Activated gamma-delta T cell treated with anti-CD3 and anti-CD28 coated beads, Interleukin-2, amount 50 U/mL, for 16 hours (primary cell): ENCODE measurements at places on chromosomes 12 and 14.

- no peak for DNase-seq
These were observed 9.6 kb upstream of the RNASE1 start for GRCh38 chr14:20811986-20812975.

DNA sequence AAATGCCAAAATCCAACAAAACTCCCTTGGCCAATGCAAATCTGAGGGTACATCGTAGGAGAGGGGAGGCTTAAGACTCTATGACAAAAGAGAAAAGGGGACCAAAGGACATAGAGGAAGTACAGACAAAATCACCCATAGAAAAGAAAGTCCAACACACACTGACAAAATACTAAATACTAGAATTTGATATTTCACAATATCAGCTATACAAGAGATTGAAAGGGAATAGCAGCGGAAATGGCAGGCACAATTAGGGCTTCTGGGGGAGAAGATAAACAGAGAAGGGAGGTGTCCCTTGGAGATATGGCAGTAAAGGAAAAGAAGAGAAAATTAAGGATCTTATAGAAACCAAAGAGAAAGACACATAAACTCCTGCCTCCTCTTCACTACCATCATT is 29.0 kb downstream of the ATP2B1 start:
- DNase-seq: no peak

DNA sequence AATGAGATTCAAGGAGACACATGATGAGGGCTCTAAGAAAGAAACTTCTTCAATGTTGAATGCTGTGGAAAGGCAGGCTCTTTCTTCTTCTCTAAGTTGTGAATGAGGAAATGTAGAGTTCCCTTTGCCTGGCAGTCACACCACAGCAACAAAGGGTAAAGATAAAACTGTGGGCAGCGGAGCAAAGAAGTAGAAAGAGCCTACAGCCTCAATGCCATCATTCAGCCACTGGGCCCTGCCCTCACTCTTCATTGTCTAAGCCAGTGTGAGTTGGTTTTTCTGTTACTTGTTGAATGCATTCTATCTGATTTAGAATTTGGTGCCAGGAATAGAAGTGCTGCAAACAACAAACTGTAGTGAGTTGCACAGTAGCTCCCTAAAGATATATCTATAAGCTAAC is 12.2 kb downstream of the SDR9C7 start:
- no peak for DNase-seq

DNA sequence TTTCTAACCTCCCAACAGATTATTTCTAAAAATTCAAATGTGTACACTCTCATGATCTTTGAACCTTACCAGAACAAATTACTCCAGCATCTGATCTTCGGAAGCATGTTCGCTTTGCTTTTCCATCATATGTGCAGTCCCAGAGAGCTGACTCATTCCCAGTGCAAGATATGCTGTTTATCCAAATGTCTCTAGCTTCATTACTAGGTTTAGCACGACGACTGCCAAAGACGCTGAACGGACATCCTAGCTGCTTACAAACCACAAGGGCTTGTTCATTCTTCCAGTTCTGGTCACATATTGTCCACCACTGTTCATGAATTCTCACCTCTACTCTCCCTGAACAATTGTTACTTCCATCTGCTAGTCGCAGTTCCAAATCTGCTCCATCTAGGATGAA is 40.5 kb downstream of the CD163L1 start:
- DNase-seq: no peak

DNA sequence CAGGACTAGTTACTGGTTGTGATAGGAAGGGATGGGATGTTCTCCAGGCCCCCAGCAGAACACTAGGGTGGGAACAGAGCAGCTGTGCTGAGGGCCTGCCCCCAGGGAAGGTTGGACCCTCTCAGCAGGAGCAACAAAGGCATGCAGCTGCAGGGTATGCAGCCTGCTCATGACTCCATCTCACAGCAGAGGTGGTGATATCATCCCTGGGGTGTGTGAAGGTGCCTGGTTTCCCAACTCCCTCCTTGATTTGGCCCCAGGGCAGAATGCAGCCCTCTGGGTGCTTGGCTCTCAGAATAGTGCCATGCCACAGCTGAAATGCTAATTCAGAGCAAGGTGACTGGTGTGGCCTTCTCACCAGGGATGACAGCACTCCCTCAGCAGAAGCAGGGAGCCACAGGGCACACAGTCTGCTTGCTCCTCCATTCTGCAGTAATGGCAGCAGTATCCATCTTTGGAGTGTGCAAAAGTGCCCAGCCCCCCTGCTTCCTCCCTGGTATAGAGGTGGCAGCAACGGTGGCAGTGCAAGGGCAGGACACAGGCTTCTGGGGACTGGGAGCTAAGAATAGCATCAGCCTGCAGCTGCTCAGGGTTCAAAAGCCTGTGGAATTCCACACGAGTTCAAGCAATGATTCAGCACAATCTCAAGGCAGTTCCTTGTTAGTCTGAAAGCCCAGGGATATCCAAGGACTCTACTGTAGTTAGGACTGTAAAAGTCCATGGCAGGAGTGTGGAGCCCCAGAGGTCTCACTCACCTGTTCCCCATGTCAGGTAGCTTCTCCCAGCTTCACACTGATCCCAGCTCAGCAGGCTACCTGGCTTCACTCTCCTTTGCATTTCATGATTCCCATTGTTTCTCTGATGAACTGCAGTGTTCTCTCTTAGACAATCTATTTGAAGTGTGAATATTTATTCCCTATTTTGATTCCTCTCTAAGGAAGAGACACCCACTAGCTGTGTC is 298.1 kb upstream of the FOXG1 start:
- DNase-seq: no peak

DNA sequence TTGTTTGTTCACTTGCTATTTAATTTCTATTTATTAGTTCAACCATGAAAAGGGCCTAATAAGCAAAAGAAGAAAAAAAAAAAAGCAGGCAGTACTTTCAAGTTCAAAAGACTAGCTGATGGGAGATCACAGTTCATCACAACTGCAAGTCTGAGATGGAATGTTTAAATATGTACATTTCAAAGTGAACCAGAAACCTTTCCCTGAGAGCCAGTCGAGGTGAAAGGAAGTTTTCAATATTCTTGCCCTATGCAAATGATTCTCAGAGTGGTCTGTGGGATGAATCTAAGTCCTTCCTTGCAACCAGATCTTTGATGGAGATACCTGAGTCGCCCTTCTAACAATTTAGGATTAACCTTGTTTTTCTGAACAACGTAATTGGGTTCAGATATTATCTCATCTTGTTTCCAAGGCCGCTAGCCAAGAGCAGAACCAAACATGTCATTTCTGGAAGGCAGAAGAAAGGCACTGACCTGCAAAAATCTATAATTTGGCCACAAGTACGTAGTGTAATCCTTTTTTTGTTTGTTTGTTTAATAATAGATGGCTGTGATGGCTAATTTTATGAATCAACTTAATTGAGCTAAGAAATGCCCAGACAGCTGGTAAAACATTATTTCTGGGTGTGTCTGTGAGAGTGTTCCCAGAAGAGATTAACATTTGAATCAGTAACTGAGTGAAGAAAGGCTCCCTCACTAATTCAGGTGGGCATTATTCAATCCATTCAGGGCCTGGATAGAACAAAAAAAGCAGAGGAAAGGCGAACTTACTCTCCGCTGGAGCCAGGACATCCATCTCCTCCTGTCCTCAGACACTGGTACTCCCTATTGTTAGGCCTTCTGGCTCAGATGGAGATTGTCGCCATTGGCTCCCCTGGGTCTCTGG is 171.1 kb upstream of the TMPO start:
- DNase-seq: no peak

GRCh38 chr14:77151245-77151644 is 9.7 kb upstream of the ZDHHC22 start:
- no peak for DNase-seq

DNA sequence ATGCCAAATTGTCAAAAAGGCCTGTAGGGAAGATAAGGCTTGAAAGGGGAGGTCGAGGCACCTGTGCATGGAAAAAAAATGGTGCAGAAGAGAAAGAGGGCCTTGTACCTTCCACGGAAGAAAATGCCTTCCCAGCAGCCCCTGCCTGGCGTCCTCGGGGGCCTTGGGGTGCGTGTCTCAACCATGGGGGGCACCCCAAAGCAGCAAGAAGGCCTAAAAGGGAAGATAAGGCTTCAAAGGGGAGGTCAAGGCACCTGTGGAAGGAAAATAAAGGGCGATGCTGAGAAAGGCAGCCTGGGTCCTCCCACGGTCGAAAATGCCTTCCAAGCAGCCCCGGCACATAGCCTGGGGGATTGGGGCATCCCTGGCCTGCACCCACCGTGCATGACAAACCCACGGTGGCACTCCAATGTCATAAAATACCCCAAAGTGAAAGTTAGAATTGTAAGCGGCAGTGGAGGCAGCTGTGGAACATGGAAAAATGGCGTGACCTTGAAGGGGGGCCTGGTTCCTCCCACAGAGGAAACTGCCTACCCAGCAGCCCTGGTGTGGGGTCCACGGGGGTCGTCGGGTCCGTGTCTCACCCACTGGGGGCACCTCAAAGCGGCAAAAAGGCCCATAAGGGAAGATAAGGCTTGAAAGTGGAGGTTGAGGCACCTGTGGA is 275.0 kb downstream of the ALG10 start:
- DNase-seq: no peak

GRCh38 chr12:685388-685787 is 22.1 kb upstream of the NINJ2 start:
- DNase-seq: peak; percentile 70

- DNase-seq: no peak
These were observed 110.6 kb upstream of the AMIGO2 start for GRCh38 chr12:47190271-47190750.

DNA sequence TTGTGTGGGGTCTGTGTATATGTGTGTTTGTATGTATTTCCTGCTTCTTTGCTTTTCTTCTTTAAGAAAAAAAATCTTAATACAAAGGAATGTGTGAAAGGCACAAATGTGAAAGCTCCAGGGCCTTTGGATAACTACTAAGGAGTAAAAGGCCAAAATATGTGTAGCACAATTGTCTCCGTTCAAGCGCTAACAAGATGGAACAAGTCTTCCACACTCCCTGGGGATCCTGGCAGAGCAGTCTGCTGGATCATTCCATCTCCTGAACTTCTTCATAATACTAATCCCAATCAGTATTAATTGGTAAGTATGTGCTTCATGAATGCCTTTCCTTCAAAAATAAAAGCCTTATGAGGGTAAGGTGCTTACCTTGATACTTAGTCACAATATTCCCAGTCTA is 462.5 kb upstream of the TBX3 start:
- DNase-seq: no peak

- no peak for DNase-seq
These were observed 93.4 kb downstream of the ADGRD1 start for GRCh38 chr12:131046813-131047788.

- DNase-seq: no peak
These were observed 6.2 kb upstream of the ELK3 start for GRCh38 chr12:96187956-96188355.

- DNase-seq: no peak
These were observed 517.5 kb downstream of the BCL11B start for GRCh38 chr14:98754343-98755020.

- DNase-seq: no peak
These were observed 172.4 kb upstream of the GRIN2B start for GRCh38 chr12:14153803-14154202.

GRCh38 chr12:24977060-24977459 is 28.2 kb upstream of the BCAT1 start:
- DNase-seq: no peak

- no peak for DNase-seq
These were observed 2.0 kb downstream of the SCYL2 start for GRCh38 chr12:100268835-100269564.

DNA sequence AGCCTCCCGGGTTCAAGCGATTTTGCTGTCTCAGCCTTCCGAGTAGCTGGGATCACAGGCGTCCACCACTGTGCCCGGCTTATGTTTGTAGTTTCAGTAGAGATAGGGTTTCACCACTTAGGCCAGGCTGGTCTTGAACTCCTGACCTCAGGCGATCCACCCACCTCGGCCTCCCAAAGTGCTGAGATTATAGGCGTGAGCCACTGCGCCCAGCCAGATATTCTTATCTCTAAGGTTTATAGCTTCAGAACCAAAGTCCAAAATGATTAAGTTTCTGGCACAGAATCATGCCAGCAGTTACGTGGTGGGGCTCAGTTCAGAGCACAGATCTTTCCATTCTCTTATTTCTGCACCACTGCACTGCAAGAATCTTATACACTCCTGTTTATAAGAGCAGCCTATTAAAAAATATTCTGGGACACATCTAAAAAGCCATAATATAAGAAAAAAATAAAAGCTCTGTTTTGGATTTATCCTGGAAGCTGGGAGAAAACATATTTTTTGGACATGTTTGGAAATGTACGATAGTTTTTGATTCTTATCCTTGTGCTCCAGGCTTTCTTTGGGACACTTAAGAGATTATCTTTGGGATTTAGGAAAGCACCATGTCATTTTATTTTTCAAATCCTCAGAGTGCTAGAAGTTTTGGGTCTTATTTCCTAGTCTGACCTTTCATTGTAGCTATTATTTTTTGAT is 129.6 kb downstream of the LMNTD1 start:
- DNase-seq: no peak

DNA sequence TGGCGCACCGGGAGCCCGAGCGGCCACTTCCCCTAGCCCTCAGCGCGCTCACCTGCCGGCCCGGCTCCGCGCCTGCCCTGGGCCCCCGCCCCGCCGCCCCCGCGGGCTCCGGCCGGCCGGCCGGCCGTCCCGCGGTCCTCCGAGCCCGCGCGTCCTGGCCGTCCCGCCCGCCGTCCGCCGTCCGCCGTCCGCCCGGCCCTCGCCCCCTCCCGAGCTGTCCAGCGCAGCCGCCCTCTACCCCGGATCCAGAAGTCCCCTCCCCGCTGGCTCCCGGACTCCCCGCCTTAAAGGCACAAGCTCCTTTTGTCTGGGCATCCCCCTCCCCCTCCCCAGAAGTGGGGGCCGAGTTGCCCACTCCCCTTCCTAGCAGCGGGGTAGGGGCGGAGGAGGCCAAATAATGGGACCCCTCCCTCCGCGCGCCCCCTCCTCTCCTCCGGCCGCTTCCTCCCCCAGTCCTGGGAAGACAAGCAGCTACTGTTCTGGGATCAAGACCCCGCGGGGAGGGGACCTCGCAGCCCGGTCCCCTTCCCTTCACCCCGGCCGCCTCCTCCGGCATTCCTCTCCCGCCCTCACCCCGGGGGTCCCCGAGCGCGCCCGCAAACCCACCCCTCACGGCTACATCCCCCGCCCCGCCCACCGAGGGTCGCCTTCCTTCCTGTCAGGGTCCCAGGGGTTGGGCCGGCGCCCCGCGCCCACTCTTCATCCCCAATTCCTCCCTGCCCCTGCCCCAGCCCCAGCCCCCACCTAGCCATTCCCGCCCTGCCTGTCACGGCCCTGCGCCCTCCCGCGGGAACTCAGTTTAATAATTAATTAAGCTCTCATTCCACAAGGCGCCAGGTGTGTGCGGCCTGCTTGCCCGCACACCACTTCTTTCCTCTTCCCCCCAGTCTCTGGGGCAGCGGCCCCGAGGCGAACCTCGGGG is at the start of gene ADCY6:
TSS of gene ADCY6 (minus strand) at position 236 of the 922 bp plus-strand sequence. CDS start 5,655 bp downstream, outside the sequence.
- DNase-seq: no peak

GRCh38 chr12:116458492-116458891 is 100.7 kb upstream of the MAP1LC3B2 start:
- DNase-seq: no peak
